ENCODE measurements at places on chromosomes 13 and 19.

GRCh38 chr19:54420383-54421168 is 5.3 kb downstream of the TTYH1 start:
- no peak for DNase-seq

GRCh38 chr19:9671655-9672054 is 3.2 kb downstream of the ZNF562 start:
- no peak for DNase-seq

GRCh38 chr19:33429891-33430673 is 56.6 kb downstream of the CEBPG start:
- no peak for DNase-seq

GRCh38 chr13:72437458-72437857 is 290.0 kb downstream of the MZT1 start:
- no peak for DNase-seq

DNA sequence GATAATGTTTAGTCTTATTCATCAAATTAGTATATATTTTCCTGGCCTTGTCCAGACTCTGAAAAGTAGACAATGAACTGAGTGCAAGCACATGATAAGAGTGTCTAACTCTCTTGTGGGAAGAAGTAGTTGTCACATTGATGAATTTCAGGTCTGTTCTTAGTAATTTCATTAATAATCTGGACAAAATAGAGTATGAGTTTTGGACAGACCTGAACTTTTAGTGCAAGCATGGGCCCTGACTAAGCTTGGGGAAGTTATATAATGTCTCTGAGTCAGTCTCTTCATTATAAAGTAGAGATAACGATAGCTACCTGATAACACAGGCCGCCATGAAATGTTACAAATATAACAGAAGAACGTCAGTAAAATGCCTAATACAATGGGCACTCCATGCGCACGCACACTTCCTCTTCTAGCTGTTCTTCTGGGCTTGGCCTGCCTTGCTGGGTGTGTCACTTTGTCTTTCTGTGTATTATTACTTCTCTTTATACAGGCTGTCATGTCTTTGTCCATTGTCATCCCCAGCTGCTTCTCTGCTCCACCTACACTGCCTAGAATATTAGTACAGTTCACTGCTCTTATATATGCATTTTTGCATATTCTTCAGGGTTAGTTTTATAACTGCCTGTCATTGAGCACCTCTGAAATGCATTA is 129.1 kb upstream of the HTR2A start:
- DNase-seq: no peak

- no peak for DNase-seq
Observed at GRCh38 chr13:105342281-105342820, 1193.1 kb downstream of the EFNB2 start.

DNA sequence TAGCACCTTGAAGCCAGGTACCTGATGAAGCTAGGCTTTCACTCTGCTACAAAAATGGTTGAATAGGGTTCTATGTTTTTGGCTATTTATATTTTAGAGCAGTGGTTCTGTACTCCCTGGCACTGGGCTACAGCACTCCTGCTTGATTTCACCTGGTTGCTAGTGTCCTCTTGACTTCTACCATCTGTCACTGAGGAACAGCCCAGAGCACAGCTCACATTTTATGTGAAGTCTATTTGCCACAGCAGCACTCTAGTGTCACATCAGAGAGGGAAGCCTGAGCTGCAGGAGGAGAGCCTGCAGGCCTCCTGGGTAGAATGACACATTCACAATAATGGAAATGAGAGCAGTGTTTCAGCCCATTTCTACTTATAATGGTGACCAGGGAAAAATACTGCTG is 184.2 kb downstream of the ZNF486 start:
- no peak for DNase-seq

- no peak for DNase-seq
Observed at GRCh38 chr13:79932556-79932955, 408.4 kb downstream of the SPRY2 start.

DNA sequence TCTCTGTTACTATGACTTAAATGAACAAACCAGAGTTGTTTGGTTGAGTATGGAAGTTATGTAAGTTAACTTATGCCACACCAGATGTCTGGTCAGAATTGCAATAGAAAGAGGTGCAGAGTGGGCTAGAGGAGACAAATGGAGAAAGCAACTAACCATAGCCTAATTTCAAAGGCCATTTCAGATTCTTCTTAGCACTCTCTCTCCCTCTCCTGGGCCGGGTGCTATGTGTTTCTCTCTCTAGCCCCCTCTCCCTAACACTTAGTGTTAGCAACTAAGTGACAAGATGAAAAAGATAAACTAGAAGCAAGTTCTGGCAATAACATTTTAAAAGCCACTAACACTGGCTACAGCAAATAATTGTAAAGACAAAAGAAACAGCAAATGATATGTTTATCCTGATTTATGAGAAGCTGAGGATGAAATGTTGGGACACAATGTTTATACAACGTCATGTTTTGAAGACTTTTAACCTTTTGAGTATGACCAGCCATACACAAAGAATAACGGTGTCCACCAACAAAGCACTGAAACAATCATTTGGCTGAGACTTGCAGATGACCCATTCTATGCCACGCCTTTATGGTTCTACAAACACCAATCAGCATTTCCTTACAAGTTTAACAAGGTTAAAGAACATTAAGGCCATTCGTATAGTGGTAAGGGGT is 18.6 kb downstream of the SERPINE3 start:
- DNase-seq: no peak

GRCh38 chr13:59318320-59318930 is 845.3 kb downstream of the DIAPH3 start:
- DNase-seq: peak; percentile 20

DNA sequence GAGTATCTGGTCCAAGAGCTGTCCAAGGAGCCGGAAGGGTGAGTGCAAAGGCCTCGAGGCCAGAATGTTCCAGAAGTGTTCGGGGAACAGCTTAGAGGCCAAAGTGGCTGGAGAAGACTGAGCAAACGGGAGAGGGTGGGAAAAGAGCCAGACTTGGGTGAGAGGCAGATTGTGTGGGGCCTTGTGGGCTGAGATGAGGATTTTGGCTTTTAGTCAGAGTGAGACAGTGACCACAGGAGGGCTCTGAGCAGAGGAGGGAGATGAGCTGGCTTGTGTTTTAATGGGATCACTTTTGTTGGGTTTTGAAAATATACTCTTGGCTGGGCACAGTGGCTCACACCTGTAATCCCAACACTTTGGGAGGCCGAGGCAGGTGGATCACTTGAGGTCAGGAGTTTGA is 5.6 kb downstream of the NANOS2 start:
- DNase-seq: no peak

- peak; percentile 51 for DNase-seq
Observed at GRCh38 chr19:18785179-18786124, 5.7 kb downstream of the COMP start.

DNA sequence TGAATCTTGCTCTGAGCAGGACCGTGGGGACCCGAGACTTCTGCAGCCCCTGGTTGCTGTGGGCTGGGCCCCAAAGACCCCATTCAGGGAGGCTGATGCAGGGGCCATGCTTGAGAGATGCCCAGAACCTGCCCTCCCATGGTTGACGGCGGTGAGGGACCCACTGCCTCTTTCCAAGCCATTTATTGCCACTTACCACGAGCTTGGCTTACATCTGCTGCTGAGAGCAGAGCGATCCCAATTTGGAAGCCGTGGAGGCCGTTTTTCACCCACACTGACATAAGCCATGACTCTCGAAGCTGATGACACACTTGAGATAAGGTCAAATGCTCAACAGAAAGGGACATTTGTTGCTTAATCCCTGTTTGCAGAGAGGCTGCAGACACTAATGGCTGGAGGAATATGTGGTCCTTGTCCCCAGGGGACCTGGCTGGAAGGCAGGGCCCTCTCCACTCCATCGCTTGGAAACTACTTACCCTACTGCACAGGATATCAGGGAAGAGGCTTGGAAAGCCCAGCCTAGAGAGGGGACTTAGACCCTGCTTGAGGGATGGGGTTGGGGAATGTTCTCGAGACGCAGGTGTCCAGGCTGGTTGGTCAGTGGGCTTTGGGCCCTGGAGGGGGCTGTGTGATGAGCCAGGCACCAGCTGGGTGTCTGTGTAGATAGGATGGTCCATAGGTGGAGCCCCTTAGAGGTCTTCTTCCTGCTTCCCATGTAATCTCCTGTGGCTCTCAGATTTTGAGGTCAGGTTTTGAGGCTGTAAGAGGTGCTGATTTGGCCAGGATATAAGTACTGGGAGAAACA is 15.3 kb downstream of the ZNF536 start:
- DNase-seq: no peak

- DNase-seq: no peak
Observed at GRCh38 chr19:14375582-14376291, 5.5 kb upstream of the ADGRE5 start.

- DNase-seq: no peak
Observed at GRCh38 chr13:24875566-24875965, 111.6 kb downstream of the RNF17 start.

DNA sequence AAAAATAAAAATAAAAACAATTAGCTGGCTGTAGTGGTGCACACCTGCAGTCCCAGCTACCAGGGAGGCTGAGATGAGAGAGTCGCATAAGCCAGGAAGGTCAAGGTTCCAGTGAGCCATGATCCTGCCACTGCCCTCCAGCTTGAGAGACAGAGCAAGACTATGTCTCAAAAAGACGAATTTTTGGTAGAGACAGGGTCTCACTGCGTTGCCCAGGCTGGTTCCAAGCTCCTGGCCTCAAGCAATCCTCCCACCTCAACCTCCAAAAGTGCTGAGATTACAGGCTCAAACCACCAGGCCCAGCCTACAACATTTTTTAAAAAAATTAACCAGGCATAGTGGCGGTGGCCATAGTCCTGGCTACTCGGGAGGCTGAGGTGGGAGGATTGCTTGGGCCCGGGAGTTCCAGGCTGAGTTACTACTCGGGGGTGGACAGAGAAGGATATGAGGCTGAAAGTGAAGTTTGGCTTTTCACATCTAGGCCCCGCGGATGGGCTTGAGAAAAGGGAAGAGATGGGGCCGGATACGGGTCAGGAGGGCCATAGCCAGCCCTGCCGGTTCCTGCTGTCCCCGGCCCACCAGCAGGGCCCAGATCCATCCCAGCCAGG is 10.2 kb downstream of the NDUFA11 start:
- DNase-seq: no peak

GRCh38 chr13:113599391-113599790 is 14.8 kb downstream of the TFDP1 start:
- DNase-seq: no peak

DNA sequence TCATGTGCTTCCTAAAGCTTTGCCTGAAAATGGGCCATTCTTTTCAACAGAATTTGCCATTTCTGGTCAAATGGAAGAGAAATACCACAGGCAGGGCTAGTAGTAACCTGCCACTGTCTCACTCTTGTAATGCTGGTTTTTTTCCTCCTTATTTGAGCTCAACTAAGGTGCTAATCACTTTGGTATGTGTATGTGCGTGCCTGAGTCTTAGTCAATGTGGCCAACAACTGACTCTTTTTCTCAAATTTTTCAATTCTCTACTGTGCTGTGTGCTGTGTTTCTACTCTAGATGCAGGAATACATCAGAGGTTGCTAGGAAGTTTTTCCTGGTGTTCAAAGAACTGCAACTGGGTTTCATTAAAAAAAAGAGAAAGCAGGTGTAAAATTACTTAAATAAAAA is 870.2 kb downstream of the EFNB2 start:
- no peak for DNase-seq

- no peak for DNase-seq
Observed at GRCh38 chr19:29943615-29944014, 1.6 kb downstream of the URI1 start.

DNA sequence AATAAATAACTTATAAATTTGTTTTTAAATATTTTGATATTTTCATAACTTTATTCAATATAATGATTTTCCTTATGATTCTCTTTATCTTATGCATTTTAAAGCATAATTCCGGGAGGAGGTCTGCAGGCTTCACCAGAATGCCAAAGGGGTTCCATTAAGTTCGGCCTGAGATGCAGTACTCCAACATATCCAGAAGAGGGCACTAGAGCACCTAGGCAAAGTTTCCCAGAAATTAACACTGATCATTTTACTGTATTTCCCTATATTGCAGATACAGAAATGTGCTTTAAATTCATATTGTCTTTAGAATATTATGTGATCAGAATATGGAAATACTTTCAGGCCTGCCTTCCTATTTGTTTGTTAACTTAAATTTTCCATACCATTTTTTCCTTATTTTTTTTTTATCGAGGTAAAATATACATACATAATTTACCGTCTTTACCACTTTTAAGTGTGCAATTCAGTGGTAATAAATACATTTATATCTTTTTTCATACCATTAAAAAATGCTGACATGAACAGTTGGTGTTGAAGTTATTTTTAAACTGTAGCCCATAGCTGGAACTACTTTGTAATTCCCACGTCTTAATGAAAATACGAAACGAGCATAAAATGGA is 58.9 kb upstream of the TM9SF2 start:
- no peak for DNase-seq

DNA sequence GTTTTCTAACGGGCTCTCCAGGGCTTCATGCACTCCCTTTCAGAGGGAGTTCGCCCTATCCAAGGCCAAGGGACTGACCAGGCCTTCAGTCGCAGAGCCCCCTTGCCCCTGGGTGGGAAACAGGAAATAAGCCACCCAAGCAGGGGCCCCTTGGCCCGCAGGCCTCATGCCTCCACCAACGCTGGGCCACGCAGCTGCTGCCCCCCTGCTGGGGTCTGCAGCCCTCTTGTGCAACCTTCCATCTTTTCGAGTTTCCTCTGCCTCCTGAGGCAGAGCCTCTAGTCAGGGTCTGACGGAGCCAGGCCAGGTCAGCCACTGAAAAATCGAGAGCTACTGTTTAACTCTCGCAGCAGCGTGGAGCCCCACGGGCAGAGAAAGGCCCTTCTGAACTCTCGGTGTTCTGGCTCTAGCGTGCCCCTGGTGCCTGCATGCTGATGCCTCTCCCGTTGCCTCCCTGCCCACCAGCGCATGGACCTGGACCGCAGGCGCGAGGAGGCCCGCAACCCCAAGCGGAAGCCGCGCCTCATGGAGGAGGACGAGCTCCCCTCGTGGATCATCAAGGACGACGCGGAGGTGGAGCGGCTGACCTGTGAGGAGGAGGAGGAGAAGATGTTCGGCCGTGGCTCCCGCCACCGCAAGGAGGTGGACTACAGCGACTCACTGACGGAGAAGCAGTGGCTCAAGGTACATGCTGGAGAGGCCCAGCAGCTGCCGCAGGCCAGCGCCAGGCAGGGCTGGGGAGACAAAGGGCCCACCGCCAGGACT is 54.6 kb upstream of the LDLR start:
- no peak for DNase-seq

- no peak for DNase-seq
Observed at GRCh38 chr13:67588607-67589006, 358.5 kb upstream of the PCDH9 start.

DNA sequence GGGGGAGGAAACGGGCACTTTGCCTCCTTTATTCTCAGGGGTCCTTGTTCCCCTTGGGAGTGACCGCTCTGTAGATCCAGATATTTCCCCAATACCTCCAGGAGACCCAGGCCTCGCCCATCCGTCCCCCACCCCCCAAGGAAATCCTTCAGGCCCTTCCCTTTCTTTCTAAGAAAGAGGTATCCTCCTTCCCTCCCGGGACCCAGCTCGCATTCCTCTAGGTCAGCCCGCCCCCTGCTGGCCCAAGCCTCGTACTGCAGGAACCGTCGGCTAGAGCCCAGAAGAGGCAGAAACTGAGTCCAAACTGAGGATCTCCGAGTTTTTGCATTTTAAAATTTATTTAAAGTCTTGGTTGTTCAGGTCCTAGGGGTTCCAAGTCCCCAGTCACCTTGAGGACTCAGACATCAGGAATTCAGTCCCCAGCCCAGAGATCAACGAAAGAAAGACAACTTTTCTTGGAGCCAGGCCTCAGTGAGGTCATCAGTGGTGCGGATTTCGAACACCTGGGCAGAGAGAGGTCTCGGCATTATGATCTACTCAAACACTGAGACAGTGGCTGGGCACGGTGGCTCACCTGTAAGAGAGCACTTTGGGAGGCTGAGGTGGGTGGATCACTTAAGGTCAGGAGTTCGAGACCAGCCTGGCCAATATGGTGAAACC is 7.5 kb upstream of the LRFN1 start:
- DNase-seq: peak; percentile 79
